ENCODE measurements at places on chromosomes 13 and 19.

DNA sequence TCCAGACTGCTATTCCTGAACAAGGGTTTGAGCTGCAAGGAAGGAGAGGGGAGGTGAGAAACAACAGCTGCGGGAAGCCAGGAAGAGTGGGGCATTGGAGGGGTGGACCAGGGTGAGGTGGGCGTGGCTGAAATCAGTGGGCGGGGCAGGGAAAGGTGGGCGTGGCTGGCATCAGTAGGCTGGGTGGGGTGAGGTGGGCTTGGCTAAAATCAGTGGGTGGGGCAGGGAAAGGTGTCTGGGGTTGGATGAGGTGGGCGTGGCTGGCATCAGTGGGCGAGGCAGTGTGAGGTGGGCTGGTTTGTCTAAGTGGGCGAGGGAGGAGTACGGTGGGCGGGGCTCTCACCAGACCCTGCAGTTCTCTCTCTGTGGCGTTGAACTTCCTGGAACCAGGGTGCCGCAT, 87.6 kb downstream of the MUC16 start:
- DNase-seq, result no peak

- no peak for DNase-seq
Observed at GRCh38 chr13:33743438-33744368, 74.2 kb upstream of the RFC3 start.

- DNase-seq, result no peak
Observed at GRCh38 chr13:97256343-97256783, 34.2 kb downstream of the MBNL2 start.

GRCh38 chr13:112997188-112998130, 28.4 kb downstream of the MCF2L start:
- DNase-seq, result no peak

DNA sequence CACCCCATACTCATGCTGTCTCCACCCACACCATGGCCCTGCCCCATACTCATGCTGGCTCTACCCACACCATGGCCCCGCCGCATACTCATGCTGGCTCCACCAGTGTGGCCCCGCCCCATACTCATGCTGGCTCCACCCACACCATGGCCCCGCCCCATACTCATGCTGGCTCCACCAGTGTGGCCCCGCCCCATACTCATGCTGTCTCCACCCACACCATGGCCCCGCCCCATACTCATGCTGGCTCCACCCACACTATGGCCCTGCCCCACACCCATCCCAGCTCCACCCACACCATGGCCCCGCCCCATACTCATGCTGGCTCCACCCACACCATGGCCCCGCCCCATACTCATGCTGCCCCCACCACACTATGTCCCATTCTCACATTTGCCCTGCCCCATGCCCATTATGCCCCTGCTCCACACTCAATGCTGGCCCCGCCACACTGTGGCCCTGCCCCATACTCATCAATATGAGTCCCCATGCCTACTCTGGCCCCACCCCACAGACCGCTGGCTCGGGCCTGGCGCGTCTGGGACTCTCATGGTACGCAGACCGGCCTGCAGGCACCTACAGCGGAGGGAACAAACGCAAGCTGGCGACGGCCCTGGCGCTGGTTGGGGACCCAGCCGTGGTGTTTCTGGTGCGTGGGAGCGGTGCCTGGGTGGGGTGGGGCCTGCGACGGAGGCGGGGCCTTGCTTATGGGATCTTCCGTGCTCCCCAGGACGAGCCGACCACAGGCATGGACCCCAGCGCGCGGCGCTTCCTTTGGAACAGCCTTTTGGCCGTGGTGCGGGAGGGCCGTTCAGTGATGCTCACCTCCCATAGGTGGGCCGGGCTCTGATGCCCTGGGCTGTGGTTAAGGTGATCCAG, 3.7 kb upstream of the ARHGAP45 start:
- DNase-seq, result no peak

- no peak for DNase-seq
Observed at GRCh38 chr13:82698383-82698782, 1183.9 kb downstream of the SLITRK1 start.

DNA sequence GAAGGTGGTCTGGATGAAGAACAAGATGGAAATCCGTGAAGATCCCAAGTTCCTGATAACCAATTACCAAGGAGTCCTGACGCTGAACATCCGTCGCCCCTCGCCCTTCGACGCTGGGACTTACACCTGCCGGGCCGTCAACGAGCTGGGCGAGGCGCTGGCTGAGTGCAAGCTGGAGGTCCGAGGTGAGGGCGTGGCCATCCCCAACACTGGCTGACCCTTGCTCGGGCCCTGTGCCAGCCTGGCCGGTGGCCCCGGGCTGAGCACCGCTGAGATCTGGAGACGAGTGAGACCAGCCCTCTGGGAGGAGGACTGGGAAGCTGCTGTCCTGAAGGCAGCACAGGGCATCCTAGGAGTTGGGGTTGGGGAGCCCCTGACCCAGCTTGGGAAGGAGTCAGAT, 12.0 kb upstream of the EMC10 start:
- DNase-seq, result no peak

- no peak for DNase-seq
Observed at GRCh38 chr13:50894012-50894411, 15.6 kb upstream of the RNASEH2B start.

DNA sequence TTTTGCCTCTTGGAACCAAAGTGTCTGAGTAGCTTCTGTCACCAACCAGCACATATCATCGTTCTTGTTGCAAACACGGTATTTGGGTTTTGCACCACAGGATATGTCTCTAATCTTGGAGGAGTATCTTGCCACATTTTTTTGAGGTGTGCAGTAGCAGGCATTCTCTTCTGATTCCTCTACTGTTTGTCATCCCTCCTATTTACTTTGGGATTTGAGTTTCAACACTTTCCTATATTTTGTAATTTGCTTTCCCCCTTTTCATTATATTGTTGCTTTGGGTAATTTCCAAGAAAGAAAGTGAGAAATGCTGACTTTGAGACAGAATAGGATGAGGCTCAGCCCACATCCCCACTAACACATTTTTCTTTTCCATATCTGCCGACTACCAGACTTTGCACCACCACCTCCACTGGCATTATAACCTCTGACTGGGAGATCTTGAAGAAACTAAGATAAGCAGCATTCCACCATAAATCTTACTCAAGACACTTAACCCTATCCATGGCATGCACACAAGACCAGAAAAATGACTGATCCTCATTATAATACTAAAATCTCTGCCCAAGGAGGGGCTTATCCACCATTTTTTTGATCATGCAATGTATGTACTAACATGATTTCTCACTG, 12.0 kb upstream of the DZIP1 start:
- DNase-seq, result no peak
